Stimulated activated CD8-positive, alpha-beta memory T cell treated with anti-CD3 and anti-CD28 coated beads, Interleukin-7, amount 100 ng/mL, for 1 hour (primary cell): ENCODE measurements at places on chromosomes 11 and 22.
A peak's percentile ranks its signal among the peaks of the same experiment; 100 is the strongest.

- no peak for DNase-seq
Measured at GRCh38 chr11:61546663-61547062, 34.2 kb downstream of the SYT7 start.

DNA sequence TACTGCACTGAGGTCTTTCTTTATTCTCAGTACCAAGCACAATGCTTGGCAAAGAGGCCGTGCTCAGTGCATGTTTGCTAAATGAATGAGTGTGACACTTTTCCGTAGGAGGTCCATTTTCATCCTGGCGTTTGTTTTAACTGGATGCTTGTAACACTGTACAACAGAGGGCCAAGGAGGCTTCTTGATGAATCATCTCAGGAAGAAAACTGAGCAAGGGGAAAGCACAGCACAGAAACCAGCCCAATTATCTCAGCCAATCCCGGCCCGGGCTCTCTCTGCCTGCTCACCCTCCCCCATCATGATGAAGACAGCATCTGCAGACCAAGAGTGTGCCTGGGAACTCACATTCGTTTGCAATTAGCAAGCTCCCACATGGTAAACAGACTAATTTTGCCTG, 570.3 kb downstream of the OPCML start:
- no peak for DNase-seq

GRCh38 chr11:128741916-128742315, 48.0 kb downstream of the FLI1 start:
- DNase-seq, result no peak

DNA sequence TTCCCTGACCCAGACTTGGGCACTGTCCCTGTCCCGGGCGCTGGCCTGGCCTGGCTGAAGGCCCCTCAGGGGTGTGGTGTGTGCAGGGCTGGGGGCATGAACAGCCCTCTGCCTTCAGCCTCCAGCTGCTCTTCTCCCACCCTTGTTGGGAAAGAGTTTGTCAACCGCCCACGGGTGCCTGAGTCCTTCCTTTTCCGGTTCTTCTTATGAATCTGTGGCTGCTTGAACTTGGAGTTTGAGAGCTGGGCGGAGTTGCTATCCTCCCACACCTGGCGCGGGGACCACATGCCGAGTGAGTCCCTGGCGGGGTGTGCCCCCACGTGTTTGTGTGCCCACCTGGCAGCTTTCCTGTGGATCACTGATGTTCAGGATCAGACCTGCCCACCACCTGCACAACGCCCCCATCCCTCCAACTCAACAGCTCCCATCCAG, 13.4 kb downstream of the NFAM1 start:
- no peak for DNase-seq

- DNase-seq, result no peak
Measured at GRCh38 chr11:71428861-71429435, 19.2 kb downstream of the DHCR7 start.

DNA sequence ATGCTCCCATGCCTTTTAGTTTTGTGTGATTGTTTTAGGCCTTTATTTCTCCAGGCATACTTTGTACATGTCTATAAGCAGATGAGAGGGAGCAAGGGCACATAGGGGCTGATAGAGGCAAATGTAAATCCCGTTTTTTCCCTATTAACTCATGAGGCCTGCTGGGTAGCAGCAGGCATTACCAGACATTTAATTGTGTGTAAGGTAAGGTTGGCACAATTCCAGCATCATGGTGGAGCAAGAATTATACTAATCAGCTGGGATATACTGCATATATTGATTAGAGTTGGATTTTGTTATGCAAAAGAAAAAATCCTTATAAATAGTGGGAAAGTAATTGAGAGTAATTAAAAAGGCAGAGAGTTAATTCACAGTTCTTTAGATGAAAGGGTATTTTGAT, 12.2 kb downstream of the FAT3 start:
- no peak for DNase-seq

DNA sequence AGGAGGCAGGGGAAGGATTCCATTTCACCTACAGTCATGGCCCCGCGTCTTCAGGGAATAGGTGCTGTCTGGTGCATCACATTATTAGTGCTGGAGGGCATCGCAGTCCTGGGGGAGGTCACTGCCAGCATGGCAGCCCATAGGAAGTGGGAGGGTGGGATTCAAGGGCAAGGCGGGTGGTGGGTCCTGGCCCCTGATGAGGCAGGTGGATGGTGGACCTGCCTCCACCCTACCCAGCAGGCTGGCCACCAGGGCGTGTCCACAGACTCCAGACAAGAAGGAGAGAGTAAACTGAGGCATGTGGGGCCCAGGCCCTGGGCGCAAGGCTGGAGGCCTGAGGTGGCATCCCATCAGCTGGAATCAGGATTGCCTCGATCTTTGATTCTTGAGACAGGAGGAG, 53.3 kb downstream of the RTN4R start:
- DNase-seq, result no peak

DNA sequence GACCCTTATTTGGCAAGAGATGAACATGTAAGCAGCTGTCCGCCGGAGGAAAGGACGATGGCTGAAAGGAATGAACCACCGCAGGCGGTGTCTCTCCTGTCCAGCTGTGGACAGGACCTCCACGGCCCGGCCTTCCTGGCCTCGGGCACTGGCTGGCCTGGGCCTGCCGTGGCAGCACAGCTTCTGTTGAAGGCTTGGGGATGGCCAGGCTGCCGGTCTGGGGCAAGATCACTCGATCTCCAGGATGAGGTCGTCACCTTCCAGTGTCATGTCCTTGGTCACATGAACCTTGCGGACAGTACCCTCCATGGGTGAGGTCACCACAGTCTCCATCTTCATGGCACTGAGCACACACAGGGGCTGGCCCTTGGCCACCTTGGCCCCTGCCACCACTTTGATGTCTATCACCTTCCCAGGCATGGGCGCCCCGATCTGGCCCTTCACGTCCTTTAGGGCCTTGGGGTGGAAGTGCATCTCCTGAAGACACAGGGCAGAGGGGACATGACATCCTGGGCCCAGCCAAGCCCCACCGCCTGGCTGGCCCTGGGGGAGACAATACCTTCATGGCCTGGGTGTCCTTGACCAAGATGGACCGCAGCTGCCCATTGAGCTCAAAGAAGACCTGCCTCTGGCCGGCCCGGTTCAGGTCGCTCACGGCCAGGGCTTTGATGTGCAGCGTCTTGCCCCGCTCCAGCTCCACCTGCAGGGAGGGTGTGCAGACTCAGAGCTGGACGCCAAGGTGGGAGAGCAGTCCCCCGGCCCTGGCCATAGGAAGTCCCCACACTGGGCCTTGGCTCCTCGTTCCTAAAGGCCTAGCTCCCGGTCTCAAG, 5.6 kb downstream of the RCE1 start:
- DNase-seq, result no peak

DNA sequence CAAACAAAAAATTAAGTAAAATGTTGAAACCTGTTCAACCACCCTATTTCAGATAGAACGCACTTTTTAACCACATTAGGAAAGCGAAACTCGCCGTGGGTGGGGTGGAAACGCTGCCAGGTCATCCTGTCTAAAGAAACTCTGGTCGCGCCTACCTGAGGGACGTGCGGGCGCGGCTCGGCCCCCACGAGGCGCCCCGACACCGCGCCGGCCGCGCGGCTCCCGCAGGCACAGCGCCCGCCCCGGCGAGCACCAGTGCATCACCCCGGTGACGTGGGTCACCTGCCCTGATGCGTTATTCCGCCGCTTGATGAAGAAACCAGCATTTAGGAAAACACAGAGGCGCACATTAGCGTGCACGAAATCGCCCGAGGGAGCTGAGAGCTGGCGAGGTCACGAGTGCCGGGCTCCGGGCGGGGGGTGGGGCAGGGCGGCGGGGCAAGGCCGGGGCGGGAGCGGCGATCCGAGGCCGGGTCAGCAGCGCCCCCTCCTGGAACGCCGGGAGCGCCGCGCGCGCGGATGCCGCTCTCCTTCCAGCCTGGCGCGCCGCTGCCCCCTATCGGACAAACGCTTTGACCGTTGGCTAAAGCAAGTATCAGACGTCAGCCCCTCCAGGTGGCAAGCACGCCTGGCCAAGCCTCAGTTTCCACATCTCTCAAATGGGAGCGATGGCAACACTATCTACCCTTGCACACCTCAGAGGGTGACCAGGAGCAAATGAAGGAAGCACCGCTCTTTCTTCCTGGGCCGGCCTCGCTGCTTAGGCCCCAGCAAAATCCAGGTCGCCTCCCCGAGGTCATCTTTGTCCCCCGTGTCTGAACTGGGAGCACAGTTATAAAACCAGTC, 15.7 kb upstream of the SNX32 start:
- DNase-seq, result peak; percentile 95

DNA sequence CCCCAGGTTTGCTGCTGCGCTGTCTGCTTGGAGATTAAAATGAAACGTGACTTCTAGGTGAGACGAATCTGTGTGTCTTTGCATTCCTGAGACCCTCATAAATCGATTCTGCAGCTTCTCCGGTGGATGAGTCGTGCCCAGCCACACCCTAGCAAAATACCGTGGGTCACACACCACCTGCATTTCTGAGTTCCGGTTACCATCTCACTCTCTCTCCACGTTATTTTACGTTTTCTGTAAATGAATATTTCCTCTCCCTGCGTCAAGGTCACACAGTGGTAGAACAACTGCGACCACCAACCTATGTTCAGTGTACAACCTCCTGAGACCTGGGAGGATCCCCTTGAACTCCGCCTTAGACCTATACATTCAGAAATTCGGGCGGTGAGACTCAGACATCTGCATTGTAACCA, 1.1 kb downstream of the YWHAH start:
- DNase-seq, result no peak

GRCh38 chr22:48737461-48738203, 1090.0 kb downstream of the BRD1 start:
- no peak for DNase-seq

DNA sequence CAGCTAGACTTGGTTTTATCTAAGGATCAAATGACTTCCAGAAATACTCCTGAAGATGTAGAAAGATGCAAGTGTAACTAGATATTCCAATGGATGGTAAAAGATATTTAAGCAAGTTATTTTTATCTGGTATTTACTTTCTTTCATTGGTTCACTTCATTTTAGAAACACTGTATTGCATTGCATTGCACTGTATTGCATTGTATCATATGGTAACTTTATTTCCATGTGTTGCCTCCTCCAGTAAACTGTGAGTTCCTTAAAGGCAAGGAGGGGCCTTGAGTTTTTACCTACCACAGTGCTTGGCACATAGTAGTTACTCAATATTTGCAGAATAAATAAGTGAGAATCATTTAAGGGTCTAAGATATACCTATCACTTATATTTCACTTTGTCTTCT, 31.8 kb upstream of the FLI1 start:
- DNase-seq, result no peak

GRCh38 chr11:70885281-70886231, 366.8 kb downstream of the SHANK2 start:
- DNase-seq, result no peak

DNA sequence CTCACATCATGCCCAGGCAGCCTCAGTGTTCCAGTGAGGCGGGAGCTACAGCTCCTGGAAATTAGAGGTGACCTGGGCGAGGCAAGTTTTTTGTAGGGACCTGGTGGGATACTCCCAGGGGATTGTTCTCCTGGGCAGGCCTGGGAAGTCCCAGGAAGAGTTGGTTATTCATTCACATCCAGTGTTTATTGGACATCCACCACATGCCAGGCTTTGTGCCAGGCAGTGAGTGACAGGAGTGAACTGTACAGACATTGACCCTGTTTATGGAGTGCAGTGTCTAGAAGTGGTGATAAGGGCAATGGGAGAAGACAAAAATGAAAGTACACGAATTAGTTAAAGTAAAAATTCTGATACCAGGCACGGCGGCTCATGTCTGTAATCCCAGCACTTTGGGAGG, 29.4 kb downstream of the YWHAH start:
- no peak for DNase-seq

DNA sequence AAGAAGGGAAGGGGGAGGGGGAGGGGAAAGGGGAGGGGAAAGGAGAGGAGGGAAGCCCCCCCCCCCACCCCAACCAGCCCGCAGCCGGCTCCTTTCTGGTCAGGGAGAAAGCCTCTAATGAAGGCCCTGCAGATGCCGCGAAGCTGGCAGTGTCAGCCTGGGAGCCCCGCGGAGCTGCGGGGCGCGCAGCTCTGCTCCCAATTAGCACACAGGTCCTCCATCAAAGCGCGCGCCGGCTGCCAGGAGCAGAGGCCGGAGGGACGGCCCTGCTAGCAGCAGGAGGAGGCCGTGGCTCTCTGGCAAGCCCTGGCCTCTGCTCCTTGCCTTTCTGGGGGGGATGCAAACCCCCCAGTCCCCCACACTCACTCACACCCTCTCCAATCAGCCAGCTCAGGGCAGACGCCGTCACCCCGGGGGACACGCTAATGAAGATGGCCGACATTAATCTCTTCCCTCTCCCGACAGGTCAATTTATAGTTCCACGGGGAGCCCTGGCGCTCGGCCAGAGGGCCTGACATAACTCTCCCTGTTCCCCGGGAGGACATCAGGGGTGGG, 70.5 kb upstream of the TCF20 start:
- no peak for DNase-seq

DNA sequence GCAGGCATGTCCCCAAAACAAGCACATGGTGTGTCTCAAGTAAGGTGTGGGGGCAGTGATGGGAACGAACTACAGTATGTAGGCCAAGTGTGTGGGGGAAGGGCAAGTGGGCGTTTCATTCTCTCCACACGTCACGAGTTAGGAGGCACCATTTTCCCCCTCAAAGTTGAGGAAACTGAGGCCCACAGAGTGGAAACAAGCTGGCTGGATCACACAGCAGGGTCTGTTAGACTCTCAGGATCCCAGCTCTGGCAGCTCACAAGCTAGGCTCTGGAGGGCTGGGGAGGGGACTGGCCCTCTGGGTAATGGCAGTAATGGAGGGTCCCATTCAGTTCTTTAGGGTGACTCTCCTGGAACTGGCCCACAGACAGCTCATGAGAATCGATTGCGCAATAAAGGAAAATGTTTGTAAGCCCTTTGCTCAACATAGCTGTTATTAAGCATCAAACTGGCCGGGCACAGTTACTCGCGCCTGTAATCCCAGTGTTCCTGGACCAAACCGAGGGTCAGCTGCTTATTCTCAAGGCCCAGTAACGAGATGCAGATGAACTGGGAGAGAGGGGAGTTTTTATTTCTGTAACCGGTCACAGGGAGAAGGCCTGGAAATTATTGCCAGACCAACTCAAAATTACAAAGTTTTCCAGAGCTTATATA, 24.1 kb upstream of the TUB start:
- no peak for DNase-seq

DNA sequence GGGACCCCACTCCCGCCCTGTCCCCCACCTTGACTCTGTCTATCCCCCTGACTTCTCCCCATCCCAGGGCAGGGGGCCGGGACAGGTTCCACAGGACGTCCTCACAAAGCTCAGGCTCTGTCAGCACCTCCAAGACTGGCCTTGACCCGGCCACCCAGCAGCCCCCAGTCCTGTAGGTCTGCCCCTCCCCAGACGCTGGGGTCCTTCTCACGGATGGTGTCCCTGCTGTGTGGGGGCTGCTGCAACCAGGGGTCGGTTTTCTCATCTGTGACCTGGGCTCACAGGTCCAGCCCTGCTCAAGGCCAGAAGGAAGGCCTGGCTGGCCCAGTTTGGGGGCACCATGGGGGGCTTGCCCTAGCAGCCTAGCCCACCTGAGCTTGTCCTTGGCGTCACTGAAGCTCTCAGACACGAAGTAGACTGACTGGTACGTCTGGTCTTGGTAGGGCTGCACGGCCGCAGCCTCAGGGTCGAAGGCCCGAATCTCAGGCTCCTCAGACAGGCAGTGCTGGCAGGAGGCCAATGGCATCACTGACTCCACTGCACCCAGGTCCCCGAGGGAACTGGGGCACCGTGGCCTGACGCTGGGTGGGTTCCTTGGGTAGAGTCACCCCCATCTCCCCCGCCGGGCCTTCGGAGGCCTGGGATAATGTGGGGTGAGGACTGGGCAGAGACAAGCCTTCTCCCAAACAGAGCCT, 4.0 kb upstream of the INS start:
- no peak for DNase-seq
